ENCODE measurements at places on chromosomes 1 and 21.

DNA sequence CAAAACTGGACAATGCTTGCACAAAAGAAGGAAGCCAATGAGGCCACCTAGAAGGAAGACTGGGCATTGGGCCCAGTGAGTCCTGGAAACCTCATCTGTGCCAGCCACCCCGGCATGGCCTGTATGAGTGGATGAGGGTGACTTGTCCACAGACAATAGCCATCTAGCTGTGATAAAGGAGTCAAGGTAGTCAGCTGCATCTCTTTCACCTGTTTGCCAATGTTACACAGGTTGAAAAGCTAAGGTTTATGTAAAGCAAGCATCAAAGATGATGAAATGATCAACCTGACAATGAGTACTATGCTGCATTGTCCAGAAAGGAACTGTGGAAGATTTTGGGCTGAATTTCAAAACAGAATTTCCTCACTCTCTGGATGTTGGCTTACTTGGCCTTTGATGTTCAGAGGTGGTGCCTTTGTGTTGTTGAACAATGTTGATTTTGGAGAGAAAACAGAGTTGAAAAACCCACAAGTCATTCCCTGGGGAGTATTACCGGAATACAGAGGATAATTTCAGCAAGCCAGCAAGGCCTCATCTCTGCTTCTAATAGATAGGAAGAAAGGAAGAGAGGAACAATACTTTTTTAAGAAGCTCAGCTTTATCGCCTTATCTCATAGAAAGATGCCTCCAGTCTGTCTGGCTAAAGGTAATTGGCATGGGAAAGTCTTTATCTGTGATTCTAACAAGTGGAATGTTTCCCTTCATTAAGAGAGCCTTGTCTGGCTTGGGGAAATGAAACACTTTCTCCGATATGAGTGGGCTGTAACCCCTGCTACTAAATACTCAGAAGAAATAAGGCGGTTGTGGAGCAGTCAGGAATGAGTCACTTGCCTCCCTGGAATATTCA, 11.4 kb upstream of the SELE start:
- no peak for DNase-seq

- no peak for DNase-seq
Observed at GRCh38 chr1:65435987-65436386, 15.5 kb downstream of the LEPR start.

DNA sequence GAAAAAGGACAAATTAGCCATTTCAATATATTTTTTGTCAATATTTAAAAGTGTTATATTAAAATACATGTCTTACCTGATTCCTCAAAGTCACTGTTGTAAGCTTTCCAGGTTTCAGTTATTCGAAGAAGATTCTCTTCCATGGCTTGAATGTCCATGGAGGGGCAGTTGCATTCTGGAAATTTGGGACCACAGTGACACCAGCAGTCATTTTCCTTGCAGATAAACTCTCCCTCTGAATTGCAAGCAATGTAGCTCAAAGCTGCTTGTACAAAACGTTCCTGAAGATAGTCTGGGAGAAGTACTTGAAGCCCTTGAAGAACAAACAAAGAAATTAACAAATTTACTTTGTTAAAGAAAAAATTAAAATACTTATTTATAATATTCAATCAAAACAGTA, 251.7 kb downstream of the BRINP3 start:
- DNase-seq: no peak

GRCh38 chr1:10823000-10823401, 26.6 kb upstream of the CASZ1 start:
- DNase-seq: no peak

- DNase-seq: no peak
Observed at GRCh38 chr1:116997066-116997465, 4.5 kb upstream of the CD101 start.

DNA sequence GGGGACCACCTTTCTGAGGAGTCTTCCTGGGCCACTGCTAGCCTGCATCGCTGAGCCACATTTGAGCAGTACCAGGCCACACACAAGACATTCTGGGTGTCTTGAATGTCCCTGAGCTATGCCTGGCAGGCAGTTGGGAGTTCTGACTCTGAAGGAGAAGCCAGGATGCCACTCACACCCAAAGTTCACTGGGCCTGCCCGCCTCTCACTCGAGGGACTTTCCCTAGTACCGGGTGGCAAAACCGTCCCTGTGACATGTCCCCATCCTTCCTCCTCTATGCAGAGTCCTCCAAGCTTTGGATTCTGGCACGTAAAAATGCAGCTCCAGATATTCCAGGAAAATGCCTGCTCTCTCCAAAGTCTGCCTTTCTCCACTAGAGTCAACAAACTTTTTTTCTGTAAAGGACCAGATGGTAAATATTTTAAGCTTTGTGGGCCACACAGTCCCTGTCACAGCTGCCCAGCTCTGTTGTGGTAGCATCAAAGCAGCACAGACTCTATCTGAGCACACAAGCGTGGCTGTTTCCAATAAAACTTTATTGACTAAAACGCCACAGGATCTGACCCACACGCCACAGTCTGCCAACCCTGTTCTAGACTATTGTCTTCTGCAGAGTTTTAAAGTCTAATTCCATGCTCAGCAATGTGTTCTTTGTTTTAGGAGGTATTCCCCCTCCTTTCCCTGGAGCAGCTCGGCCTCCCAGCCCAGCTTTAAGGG, 19.2 kb upstream of the GUCA2B start:
- DNase-seq: no peak

GRCh38 chr21:42834726-42835191, 44.6 kb downstream of the WDR4 start:
- no peak for DNase-seq

Measured in NCI-H2081 treated with DMSO at 0.1 percent for 48 hours (cell line).